CD4-positive, alpha-beta T cell treated with Interleukin-17A for 1 hour (primary cell): ENCODE measurements at places on chromosomes 7 and 10.

- DNase-seq, result no peak
Measured at GRCh38 chr7:70621954-70622600, 509.9 kb upstream of the GALNT17 start.

DNA sequence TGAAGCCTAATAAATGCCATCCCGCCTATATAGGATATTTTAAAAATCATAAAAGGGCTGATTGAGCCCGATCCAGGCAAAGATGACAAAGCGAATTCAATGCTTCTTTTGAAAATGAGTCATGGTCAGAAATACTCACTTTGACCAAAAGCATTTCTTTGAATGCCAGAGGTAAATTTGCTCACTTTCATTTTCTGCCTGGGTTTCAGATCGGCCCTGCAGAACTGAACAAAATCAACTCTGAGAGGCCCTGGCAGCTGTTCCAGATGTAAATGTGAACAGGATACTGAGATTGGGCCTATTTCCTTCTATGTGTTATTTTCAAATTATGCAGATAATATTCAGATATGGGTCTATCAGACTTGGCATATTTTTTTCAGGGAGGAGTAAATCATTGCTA is 114.8 kb upstream of the ARID5B start:
- no peak for DNase-seq

- no peak for DNase-seq
Measured at GRCh38 chr7:45185864-45186250, 28.3 kb downstream of the RAMP3 start.

DNA sequence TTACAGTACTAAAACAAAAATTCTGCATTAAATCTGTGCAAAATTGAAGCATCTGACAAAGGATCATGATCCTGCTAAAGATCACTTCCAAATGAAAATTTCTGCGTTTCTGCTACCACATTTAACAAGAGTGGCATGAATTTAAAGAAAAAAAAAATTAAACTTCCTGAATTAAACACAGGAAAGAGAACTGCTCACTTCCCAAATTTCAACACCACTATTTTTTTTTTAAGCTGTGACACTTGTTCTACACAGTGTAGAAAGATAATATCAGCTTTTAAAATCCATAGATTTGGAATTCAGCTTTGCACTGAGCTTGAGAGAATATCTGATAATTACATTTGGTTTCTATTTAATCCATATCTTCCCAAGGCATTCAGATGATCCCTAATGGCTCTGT is 73.6 kb downstream of the EPC1 start:
- no peak for DNase-seq

- DNase-seq, result no peak
Measured at GRCh38 chr10:759898-760477, 70.5 kb upstream of the DIP2C start.

GRCh38 chr7:94301024-94301586 is 93.6 kb upstream of the COL1A2 start:
- DNase-seq, result no peak
